ENCODE measurements at places on chromosomes 11 and 22.

GRCh38 chr11:70092959-70093715 is 15.0 kb downstream of the ANO1 start:
- DNase-seq, result peak; percentile 85

DNA sequence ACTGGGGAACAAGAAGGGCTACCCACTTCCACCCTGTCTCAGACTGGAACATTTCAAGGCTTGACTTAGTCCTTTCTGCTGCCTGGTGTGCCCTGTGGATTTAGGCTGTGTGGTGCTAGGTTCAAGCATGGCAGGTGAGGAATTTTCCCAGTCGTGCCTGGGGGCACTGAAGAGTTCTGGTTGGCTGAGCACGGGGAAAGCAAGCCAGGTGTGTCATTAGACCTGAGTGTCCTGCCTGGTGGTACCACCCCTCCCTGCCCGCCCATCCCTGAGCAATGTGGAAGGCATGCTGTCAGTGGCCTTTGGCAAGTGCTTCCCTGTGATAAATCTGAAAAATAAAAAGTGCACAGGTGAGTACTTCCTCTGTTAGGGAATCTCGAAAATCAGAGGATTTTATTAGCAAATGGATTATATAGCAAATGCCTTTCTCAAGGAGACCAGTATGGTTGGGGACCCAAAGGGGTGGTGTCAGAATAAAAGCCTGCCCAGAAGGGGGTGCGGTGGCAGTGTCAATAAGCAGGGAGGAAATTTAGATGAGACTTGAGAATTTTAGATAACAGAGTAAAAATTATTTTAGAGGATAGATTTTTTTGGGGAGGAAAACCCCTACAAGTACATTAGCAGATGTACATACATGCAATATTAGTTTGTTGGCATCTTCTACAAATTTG is 22.8 kb downstream of the TEAD1 start:
- DNase-seq, result no peak

GRCh38 chr22:38016182-38017151 is 32.1 kb upstream of the SOX10 start:
- no peak for DNase-seq

- DNase-seq, result no peak
Observed at GRCh38 chr11:134224710-134225664, 516 bp downstream of the VPS26B start.

- DNase-seq, result no peak
Observed at GRCh38 chr22:37994049-37994448, 9.7 kb upstream of the SOX10 start.

DNA sequence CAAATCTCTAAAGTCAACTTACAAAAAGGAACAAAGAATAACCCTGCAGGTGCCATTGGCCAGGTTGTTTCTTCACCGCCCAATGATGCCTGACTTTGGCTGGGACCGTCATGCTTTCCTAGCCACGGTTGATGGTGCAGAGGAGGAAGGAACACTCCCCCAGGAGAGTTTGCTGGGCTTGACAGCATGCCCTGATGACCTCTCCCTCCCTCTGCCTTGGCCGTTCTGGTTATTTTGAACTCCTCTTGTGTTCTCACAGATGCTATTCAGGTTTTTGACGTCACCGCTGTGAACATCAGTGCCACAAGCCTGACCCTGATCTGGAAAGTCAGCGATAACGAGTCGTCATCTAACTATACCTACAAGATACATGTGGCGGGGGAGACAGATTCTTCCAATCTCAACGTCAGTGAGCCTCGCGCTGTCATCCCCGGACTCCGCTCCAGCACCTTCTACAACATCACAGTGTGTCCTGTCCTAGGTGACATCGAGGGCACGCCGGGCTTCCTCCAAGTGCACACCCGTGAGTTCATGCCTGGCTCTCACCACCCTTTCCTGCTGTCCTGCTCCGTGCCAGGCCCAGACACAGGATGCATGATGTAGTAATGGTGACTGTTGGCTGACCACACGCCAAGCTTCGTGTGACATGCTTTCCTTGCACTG is 89.0 kb upstream of the OR4B1 start:
- DNase-seq, result peak; percentile 50

All from left kidney (tissue), 8 donors.